ENCODE measurements at places on chromosomes 4 and X.
A peak's percentile ranks its signal among the peaks of the same experiment; 100 is the strongest.

DNA sequence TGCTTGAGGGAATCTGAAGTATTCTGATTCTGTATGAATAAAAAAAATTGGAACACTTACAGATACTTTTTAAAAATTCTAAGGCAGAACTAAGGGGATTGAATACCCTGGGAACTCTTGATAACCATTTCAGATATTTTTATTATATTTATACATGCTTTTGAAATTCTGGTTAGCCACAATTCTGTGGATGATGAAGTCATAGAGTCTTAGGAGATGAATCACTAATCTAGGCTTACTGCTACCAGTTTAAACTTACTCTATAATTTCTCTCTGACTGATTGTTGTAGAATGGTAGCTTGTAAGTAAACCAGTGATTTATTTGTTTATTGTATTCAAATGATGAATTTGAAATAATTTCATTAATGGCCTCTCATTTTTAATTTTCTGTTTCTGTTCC lies 11.4 kb upstream of the SLAIN2 start:
- H3K36me3 ChIP-seq = no peaks in the 10 kb centered on the region
- no peaks in the 10 kb centered on the region for H3K27me3 ChIP-seq
- H3K4me3 ChIP-seq = no peak overlapping the region
- no peak overlapping the region for H3K27ac ChIP-seq

DNA sequence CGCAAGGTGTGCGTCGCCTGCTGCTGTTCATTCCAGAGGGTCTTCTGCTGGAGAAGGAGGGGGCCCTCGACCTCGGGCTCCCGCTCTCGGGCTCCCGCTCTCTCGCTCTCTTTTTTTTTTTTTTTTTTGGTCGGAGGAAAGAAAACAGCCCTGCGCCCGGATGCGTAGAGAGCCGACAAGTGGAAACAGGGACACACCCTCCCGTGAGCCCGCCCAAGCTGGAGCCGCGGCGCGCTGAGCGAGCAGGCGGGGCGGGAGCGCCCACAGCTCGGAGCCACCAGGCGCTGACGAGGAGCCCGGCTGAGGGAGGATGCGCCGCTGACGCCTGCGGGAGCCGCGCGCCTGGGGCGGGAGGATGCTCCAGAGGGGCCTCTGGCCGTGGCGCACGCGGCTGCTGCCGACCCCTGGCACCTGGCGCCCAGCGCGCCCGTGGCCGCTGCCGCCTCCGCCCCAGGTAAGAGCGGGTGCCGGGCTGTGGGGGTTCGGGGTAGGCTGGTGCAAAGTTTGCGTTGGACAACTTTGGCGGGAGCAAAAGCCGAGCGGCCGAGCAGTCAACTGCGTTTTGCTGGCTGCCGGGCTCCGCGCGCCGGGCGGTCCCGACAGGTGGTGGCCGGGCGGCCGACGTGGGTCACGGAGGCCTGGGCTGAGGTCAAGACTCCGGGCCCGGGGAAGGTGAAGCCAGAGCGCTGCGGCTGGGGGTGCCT lies at the start of gene MCUB:
Gene MCUB, plus strand, starts transcription at position 264 of the 704 bp plus-strand sequence. Its CDS starts 92 bp downstream, at position 356.
- no peaks in the 10 kb centered on the region for H3K27me3 ChIP-seq
- peak within 1 kb of the TSS; percentile 95 for H3K27ac ChIP-seq
- H3K4me1 ChIP-seq = peaks cover 43% of the 10 kb centered on the region
- peaks cover 8% of the 10 kb centered on the region for H3K36me3 ChIP-seq

DNA sequence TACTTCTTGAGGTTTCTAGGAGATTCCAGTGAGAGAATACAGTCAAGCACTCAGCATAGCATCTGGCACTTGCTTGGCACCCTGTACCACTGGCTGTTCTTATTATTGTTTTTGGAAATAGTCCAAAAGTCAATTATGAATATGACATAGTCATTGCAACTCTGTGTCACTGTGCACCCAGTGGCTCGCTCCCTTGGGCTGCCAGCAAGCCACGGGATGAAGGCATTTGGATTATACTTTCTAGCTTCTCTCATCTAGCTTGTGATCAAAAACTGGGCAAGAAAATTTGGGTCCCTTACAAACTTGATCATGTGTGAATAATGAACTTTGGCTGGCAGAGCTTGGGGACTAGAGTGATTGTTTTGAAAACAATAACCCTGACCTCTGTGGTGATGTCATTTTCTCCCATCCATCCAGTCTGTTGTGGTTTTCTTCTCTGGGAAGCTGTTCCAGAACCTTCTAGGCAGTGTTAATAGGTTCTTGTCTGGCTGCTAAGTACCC lies 32.7 kb upstream of the LIMCH1 start:
- H3K27me3 ChIP-seq = no peaks in the 10 kb centered on the region
- H3K36me3 ChIP-seq = no peaks in the 10 kb centered on the region
- no peaks in the 10 kb centered on the region for H3K4me1 ChIP-seq
- H3K4me3 ChIP-seq = no peak overlapping the region

GRCh38 chr4:25513814-25514213 lies 136.8 kb downstream of the ANAPC4 start:
- no peak overlapping the region for H3K27ac ChIP-seq
- no peak for DNase-seq

GRCh38 chrX:2387614-2388239 lies 113.0 kb downstream of the DHRSX start:
- no peak for DNase-seq
- H3K27ac ChIP-seq = no peak overlapping the region
- H3K27me3 ChIP-seq = no peaks in the 10 kb centered on the region

All from CD4-positive, alpha-beta T cell (primary cell).